ENCODE measurements at places on chromosomes 16 and 17. TPM values are rescaled to one million over a fixed set of nuclear protein-coding genes. Genes with fewer than 3 reads are reported as not detected.

DNA sequence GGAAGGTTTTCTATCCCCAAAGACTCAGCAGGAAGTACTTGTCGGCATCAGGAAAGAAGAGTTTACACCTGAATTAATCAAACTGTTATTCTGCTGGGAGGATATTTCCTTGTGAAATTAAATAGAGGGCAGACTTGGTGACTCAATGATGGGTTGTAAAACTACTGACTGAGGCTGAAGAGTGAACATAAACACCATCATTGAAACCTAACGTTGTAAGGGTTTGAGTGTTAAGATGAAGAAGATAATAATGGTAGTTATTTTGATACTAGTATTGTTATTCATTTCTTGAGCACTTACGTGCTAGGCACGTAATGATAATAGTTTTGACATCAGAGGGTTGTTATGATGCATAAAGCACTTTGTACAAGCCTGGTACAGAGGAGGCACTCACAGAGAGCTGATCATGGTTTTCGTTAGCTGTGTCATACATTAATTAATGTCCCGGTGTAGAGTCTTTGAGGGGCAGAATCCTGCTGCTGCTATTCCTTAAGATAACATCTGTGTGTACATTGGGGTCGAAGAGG is 64.2 kb upstream of the CACNG3 start:
- no peak overlapping the region for H3K4me3 ChIP-seq
- H3K27me3 ChIP-seq: no peaks in the 10 kb centered on the region
- no peaks in the 10 kb centered on the region for H3K36me3 ChIP-seq

GRCh38 chr17:66268247-66268927 is 34.0 kb upstream of the PRKCA start:
- DNase-seq: no peak
- no peaks in the 10 kb centered on the region for H3K27me3 ChIP-seq
- H3K4me1 ChIP-seq: no peaks in the 10 kb centered on the region
- no peak overlapping the region for H3K4me3 ChIP-seq
- no peaks in the 10 kb centered on the region for H3K36me3 ChIP-seq
- no peak overlapping the region for H3K27ac ChIP-seq

- no peak for DNase-seq
- H3K27ac ChIP-seq: no peak overlapping the region
- H3K4me1 ChIP-seq: no peaks in the 10 kb centered on the region
- H3K36me3 ChIP-seq: peaks cover 100% of the 10 kb centered on the region
- H3K27me3 ChIP-seq: no peaks in the 10 kb centered on the region
- H3K4me3 ChIP-seq: no peak overlapping the region
Observed at GRCh38 chr17:56896217-56896967, 17.5 kb downstream of the TRIM25 start.

- H3K4me1 ChIP-seq: no peaks in the 10 kb centered on the region
- no peak for DNase-seq
- no peak overlapping the region for H3K27ac ChIP-seq
- H3K27me3 ChIP-seq: peaks cover 11% of the 10 kb centered on the region
Observed at GRCh38 chr16:8585041-8585440, 5.3 kb downstream of the TMEM114 start.

Gene DNAI2
- not detected for total RNA-seq

Data from right lobe of liver (tissue), 6 donors.